Stimulated activated naive CD4-positive, alpha-beta T cell (primary cell): ENCODE measurements at places on chromosomes 5 and 9.

GRCh38 chr9:113257863-113258262 lies 17.5 kb downstream of the CDC26 start:
- no peak for DNase-seq

DNA sequence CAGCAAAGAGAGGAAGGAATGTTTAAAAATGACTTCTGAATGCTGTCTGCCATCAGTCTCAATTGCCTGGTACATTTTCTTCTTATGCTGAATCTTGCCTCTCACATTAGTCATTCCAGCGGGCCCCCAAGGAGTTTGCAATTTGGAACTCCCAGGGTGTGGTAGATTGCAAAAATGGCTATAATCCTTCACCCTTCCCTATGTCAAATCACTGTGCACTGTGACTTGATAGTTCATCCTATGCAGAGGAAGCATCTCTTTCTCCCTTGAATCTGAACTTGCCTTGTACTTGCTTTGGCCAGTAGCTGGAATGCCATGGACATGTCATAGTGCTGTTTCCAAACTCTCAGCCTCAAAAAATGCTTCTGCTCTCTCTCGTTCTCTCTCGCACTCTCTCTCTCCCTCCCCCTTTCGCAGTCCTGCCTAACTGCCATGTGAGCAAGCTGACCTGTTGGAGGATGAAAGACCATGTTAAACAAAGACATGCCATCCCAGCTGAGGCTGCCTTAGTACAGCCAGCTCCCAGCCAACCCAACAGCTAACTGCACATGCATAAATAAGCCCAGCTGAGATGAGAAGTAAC lies 284.0 kb upstream of the TLE4 start:
- DNase-seq: no peak

DNA sequence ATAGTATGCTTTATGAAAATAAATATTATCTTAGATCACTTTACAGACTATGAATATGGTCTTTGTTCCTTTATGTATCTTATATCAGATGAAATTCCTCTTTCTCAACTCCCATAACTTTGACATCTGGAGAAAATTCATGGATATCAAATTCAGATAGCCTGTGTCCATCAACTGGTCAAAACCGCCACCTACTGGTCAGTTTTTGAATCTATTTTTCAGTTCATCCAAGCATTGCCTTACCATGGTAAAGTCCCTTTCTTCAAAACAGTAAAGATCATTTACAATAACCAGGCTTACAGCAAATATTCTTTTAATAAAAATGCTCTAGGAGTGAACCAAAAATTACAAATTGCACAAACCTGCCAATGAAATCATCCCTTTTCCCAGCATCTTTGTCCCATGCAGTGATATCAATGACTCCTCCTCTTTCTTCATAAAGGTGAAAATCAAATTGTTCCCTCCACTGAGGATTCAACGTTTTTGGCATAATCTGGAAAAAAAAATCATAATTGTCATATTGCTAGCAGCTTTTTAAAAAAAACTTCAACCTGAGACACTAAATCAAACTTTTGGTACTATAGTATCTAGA lies 290.5 kb downstream of the SLF1 start:
- no peak for DNase-seq

DNA sequence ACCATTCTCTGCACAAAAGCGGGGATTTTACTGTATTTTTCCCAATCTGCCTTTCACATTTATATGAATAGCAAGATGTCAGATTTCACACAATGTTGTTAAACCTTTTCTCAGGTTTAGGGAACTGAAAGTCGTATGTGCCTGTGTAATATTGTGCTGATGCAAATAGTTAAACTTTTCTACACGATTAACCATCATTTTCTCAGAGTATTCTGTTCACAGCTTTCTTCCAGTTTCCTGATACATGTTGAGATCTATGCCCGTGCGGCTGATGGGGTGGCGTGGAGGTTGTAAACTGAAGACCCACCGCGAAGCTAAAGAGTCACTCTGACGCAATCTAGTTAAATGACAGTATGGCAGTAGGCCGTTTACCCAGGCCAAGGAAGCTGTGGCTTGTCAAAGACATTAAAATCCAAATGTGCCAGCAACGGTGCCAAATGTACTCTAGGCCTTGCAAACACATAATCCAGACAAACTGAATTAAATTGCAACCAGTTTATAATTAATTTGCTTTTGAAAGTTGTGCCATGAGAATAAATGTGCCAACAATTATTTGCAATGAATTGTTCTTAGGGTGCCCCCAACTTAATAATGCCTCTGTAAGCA lies 145.7 kb downstream of the EBF1 start:
- no peak for DNase-seq
